ENCODE measurements at places on chromosomes 3 and 15. TPM values are rescaled to one million over a fixed set of nuclear protein-coding genes. Genes with fewer than 3 reads are reported as not detected.

ANKUB1 gene
- not detected for total RNA-seq

LRRK1 gene
- total RNA-seq: 29.5 TPM

RUVBL1 gene
- 47.5 TPM for total RNA-seq

MYO5C gene
- total RNA-seq: 56.3 TPM

TMEM40 gene
- total RNA-seq: 63.3 TPM

RAB5A gene
- total RNA-seq: 75.6 TPM

DET1 gene
- total RNA-seq: 14.1 TPM

VPS8 gene
- total RNA-seq: 86.4 TPM

CIAO2A gene
- 35.5 TPM for total RNA-seq

YEATS2 gene
- total RNA-seq: 37.7 TPM

MST1R gene
- 39.2 TPM for total RNA-seq

SRPRB gene
- 52.7 TPM for total RNA-seq

AADACL2 gene
- not detected for total RNA-seq

A4GNT gene
- total RNA-seq: not detected

RAF1 gene
- total RNA-seq: 95.5 TPM

MAPKBP1 gene
- total RNA-seq: 39.6 TPM

TRH gene
- not detected for total RNA-seq

DPPA2 gene
- total RNA-seq: not detected

ONECUT1 gene
- total RNA-seq: not detected

AQP9 gene
- 0.49 TPM for total RNA-seq

IRAK2 gene
- total RNA-seq: 20.3 TPM

TRIM59 gene
- total RNA-seq: 7.0 TPM

LDHAL6B gene
- not detected for total RNA-seq

FHIT gene
- total RNA-seq: 26.0 TPM

PPP1R14D gene
- not detected for total RNA-seq

ZPLD1 gene
- 0.10 TPM for total RNA-seq

CYP8B1 gene
- not detected for total RNA-seq

LRRN1 gene
- total RNA-seq: 4.7 TPM

CADM2 gene
- 6.9 TPM for total RNA-seq

P3H2 gene
- 13.9 TPM for total RNA-seq

ISL2 gene
- total RNA-seq: 0.62 TPM

DOCK3 gene
- total RNA-seq: 6.0 TPM

SEMA6D gene
- total RNA-seq: 8.8 TPM

POTEB gene
- not detected for total RNA-seq

STARD9 gene
- 18.0 TPM for total RNA-seq

Measured in ureter (tissue), 1 donor.